Stimulated activated CD8-positive, alpha-beta memory T cell treated with anti-CD3 and anti-CD28 coated beads, Interleukin-7, amount 100 ng/mL, for 1 hour (primary cell): ENCODE measurements at places on chromosomes 4 and X.

- DNase-seq = no peak
Observed at GRCh38 chrX:77431227-77431626, 16.0 kb upstream of the FGF16 start.

- no peak for DNase-seq
Observed at GRCh38 chrX:96464880-96465558, 219.6 kb upstream of the DIAPH2 start.

- no peak for DNase-seq
Observed at GRCh38 chr4:141891260-141892120, 255.1 kb downstream of the IL15 start.

DNA sequence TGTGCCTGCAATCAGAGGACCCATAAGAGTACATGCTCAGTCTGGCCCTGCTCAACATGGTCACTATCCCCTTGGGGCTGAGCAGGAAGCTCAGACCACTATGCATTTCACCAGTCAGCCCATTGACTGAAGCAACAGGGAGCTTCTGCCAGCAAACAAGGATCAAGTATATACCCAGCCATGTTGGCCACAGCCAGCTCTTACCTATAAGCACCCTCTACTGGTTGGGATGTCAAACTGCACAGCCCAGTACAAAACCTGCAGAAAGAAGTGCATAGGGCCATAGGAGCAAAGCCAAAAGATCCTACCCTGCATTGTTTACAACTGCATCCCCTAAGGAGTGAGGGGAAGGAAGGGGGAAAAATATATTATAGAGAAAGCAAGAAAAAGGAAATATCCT lies 214.4 kb upstream of the CPEB2 start:
- DNase-seq = no peak

DNA sequence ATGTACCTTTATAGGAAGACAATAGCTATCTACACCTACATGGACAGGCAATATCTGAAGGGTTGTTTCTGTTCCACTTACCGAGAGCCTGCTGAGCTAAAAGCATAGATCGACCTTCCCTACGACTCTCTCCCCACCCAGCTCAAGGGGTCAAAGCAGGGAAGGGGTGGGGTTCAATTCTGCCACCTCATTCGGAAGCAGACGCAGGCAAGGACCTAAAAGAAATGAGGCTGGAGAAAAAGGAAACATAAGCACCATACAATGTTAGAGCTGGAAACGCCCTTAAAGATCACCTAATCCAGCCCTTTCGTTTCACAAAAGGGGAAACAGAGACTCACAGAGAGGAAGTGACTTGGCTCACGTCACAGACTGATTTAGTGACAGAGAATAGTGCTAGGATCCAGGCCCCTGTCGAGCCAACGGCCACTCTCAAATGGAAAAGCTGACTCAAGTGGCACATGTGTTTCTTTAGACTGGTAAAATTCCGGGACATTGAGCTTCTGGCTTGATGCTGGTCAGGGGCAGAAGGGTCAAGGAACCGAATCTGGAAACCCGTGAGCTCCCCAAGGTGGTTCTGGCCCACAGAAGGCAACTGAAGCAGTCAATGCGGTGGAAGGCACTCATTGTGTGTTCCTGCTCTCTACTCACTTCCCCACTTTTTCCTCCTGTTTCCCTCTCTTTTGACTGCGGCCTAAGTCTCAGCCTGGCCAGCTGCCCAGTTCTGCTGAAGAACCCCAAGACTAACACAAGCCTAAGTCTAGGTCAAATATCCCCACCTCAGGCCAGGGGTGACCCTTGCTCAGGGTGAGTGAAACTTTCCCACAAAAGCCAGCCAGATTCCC lies 7.5 kb downstream of the SEPTIN6 start:
- DNase-seq = no peak
